ENCODE measurements at places on chromosomes 1 and 21.

DNA sequence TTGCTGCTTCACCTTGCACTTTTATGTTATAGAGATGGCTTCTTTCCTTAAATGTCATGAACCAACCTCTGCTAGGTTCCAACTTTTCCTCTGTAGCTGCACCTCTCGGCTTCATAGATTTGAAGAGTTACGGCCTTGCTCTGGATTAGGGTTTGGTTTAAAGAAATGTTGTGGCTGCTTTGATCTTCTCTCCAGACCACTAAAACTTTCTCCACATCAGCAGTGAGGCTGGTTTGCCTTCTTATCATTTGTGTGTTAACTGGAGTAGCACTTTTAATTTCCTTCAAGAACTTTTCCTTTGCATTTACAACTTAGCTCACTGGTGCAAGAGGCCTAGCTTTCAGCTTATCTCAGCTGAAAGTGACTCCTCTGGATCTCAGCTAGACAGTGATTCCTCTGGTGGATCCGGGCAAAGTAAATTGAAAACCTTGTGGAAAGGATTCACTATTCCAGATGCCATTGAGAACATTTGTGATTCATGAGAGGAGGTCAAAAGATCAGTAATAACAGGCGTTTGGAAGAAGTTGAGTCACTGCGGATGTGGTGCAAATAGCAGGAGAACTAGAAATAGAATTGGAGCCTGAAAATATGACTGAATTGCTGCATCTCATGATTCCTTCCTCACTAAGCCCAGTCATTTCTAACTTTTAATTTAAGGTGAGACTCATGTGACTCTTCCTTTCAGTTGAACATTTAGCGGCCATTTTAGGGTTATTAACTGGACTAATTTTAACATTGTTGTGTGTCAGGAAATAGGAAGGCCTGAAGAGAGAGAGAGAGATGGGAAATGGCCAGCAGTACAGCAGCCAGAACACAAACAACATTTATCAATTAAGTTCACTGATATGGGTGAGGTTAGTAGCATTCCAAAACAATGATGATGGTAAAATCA lies 16.2 kb upstream of the RGS1 start:
- DNase-seq: peak; percentile 97

DNA sequence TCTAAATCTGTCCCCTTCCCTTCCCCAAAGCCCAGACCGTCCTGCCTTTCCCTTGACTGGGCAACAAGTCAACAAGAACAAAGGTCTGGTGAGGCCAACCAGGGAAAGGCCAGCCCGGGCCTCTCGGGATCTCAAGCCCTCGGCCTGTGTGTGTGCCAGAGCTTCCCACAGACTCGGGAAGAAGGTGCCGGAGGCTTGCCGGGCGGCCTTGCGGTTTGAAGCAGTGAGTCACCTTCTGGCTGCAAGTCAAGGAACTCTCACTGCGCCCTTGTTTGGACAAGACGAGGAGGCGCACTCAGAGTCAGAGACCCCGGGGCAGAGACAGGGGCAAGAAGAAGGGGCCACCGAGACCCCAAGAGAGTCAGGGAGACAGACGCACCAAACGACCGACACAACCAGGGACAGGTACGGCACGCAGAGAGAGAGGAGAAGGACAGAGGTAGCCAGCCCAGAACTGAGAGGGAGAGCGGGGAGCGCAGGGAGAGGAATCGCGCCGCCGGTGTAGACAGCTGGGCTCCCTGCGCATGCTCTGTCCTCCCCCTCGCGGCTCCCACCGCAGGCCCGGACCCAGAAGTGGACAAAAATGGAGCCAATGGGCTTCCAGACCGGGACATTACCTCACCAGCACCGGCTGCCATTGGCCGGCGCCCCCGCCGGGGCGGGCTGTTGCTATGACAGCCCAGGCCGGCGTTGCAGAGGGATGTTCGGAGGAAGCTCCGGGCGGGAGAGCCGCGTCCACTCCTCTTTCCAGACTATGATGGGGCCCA lies 66.6 kb upstream of the LAPTM5 start:
- DNase-seq: peak; percentile 100

DNA sequence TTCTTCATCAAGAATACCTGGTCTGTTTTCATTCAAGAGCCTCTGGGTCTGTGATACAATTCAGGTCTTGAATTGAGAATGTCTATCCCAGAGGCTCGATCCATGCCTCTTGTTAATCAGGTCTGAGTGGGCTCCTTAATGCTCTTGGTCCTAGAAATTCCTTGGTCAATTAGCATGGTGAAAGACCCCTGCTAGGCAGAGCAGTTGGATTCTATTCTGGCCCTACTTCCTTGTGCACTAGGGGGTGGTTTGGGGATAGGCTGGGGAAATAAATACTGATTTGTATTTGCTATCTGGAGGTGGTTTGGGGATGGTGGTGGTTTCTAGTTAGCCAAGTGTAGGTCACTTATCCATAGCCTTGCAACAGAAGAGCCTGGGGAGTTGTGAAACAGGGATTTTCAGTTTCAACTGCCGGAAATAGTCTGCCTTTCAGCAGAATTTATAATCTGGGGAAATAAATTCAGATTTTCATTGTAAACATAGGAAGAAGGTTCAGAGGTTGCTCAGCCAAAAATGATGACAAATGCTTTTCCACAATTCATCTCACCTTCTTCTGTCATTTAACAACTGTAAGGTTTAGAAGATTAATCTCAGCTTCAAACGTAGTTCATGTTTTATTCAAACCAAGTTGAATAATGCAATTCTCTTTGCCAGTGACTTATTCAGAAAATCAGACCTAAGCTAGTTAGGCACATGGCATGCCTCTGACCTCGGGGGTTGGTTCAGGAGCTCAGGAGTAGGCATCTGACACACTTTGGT lies 22.2 kb upstream of the SCAF4 start:
- no peak for DNase-seq

DNA sequence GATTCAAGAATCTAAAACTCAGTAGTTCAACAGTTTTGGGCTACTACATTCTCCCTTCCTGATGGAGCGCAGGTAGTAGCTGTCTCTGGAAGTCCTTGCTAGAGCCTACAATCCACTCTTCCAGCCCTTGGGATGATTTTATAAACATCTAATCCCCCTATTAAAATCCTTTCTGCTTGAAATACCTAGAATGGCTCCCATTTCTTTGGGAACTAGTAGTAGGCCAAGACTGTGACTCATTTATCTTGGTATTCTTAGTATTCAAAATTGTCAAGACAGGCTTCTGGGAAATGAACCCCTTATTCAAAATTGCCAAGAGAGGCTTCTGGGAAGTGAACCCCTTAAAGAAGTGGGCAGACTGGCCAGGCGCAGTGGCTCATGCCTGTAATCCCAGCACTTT lies 142.5 kb upstream of the FGGY start:
- no peak for DNase-seq

- DNase-seq: peak; percentile 80
Measured at GRCh38 chr21:15604413-15604812, 125.4 kb upstream of the USP25 start.

GRCh38 chr1:111269825-111270406 lies 20.7 kb upstream of the CHIA start:
- no peak for DNase-seq

GRCh38 chr21:35940074-35940927 lies 120.0 kb downstream of the SETD4 start:
- peak; percentile 78 for DNase-seq

Data from amniotic epithelial cell (primary cell).